Sciatic nerve (tissue), 2 donors: ENCODE measurements at places on chromosomes 7 and 10. TPM values are rescaled to one million over a fixed set of nuclear protein-coding genes. Genes with fewer than 3 reads are reported as not detected.

Gene CPA1
- 4.1 TPM for total RNA-seq

Gene ZDHHC16
- 32.1 TPM for total RNA-seq

Gene MEIG1
- total RNA-seq = not detected

Gene CFAP46
- 1.1 TPM for total RNA-seq

DNA sequence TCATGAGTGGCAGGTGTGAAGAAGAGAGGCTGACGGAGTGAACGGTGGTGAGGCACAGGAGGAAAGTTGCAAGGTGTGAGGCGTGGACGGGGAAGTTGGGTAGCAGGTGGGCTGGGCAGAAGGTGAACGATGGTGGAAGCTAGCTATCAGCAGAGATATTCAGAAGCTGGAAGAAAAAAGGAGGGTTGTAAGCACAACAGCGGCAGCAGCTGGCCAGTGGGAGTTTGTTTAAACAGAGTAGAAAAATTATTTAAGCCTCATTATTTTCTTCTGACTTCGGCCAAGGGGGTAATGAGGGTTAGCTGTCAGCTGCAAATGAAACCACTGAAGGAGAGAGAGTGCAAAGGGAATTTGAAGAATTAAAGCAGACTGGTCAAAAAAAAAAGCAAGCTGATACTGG lies 62.1 kb upstream of the PRKAR2B start:
- DNase-seq = no peak

GRCh38 chr7:151821226-151821625 lies 55.7 kb downstream of the PRKAG2 start:
- DNase-seq = no peak

DNA sequence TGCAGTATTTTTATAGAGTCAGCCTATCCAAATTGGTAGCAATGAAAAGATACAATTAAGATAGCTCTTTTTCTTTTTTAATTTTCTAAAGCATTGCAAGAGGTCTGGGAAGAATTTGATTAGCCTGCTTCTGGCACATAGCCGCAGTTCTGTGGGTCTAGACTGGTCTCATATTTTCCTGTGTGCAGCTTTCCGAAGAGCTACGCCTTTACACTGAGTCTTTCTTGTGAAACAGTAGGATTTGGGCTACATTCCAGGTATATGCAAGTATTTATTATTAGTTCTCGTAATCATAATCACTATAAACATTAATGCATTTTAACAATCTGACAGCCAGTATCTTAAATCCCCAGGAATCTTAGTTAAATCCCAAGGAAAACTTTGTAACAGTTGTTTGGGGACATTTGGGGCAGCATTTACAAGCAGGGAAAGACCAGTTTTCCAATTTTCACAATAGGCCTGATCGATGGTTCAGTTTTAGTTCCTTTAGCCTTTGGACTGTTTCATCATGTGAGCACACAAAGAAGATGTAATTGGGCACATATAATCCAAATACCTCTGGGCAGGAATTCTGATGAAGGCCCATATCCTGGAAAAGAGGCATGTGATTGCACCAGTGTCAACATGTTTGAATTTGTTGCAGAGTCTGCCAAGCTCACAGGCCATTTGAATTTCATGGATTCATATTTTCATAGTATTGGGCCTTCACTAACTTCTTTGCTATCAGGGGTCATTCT lies 287.3 kb downstream of the INHBA start:
- DNase-seq = no peak

- no peak for DNase-seq
Observed at GRCh38 chr10:43177595-43177994, 39.4 kb downstream of the CSGALNACT2 start.
